ENCODE measurements at places on chromosomes 7 and 10. TPM values are rescaled to one million over a fixed set of nuclear protein-coding genes. Genes with fewer than 3 reads are reported as not detected.

OGDHL gene
- total RNA-seq, result 21.4 TPM

MAT1A gene
- 3.4 TPM for total RNA-seq

DNA sequence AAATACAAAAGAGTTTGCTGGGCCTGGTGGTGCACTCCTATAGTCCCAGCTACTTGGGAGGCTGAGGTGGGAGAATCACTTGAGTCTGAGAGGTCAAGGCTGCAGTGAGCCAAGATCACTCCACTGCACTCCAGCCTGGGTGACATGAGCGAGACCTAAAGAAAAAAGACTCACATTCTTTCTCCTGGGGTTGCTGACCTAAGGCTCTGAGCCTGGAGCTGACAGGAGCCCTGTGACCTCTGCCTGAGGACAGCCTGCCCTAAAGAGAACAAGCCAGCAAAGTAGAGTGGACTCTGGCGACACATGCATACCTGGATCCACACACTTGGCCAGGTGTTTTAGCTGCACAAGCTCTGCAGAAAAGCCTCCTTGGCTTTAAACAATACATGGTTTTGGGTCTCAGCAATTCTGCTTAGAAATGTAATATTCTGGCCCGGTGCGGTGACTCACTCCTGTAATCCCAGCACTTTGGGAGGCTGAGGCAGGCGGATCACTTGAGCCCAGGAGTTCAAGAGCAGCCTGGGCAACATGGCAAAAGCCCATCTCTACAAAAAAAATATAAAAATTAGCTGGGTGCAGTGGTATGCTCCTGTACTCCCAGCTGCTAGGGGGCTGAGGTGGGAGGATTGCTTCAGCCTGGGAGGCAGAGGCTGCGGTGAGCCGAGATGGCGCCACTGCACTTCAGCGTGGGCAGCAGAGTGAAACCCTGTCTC, 58.4 kb downstream of the TMEM209 start:
- H3K36me3 ChIP-seq, result no peaks in the 10 kb centered on the region
- no peak for DNase-seq
- H3K4me3 ChIP-seq, result no peak overlapping the region
- H3K4me1 ChIP-seq, result peaks cover 5% of the 10 kb centered on the region

DNA sequence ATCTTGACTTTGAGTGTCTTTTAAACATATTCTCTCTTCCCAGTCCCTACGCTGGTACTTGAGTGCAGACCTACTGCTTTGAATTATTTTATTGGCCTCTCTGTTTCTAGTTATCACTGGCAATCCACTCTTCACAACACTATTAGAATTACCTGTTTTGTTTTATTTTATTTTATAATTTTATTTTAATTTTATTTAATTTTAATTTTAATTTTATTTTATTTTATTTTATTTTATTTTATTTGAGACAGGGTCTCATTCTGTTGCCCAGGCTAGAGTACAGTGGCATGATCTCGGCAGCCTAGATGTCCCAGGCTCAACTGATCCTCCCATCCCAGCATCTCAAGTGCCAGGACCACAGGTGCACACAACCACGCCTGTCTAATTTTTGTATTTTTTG, 6.8 kb downstream of the STK17A start:
- peaks cover 20% of the 10 kb centered on the region for H3K4me1 ChIP-seq
- no peaks in the 10 kb centered on the region for H3K36me3 ChIP-seq
- no peak overlapping the region for H3K4me3 ChIP-seq

- peaks cover 1% of the 10 kb centered on the region for H3K36me3 ChIP-seq
- H3K27me3 ChIP-seq, result no peaks in the 10 kb centered on the region
- H3K4me3 ChIP-seq, result no peak overlapping the region
- no peak for DNase-seq
- H3K27ac ChIP-seq, result no peak overlapping the region
- peaks cover 44% of the 10 kb centered on the region for H3K4me1 ChIP-seq
Observed at GRCh38 chr10:79098596-79099015, 29.8 kb downstream of the ZMIZ1 start.

GRCh38 chr7:38629651-38630510, 1.3 kb downstream of the AMPH start:
- DNase-seq, result no peak
- H3K4me3 ChIP-seq, result no peak overlapping the region
- no peak overlapping the region for H3K27ac ChIP-seq
- H3K4me1 ChIP-seq, result no peaks in the 10 kb centered on the region

DNA sequence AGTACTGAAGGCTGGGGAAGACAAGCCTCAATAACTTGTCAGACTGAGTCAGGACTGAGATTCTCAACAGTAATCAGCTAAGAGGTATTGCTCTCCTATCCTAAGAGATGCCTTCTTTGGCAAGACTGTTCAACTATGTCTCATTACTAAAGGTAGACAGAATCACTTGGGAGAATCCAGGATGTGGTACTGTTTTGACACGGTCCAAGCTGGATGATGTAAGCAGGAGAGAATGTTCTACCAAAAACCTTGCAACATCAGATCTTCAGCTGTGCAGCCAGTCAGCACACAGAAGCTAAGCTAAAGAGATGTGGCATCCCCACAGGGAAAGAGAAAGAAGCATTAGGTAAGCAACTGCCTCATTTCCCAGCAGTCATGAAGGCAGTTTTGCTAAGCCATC, 391.4 kb downstream of the NRG3 start:
- no peaks in the 10 kb centered on the region for H3K27me3 ChIP-seq
- no peaks in the 10 kb centered on the region for H3K4me1 ChIP-seq
- no peak overlapping the region for H3K4me3 ChIP-seq
- H3K36me3 ChIP-seq, result no peaks in the 10 kb centered on the region

- no peak overlapping the region for H3K27ac ChIP-seq
- peaks cover 2% of the 10 kb centered on the region for H3K36me3 ChIP-seq
- H3K4me1 ChIP-seq, result no peaks in the 10 kb centered on the region
- no peaks in the 10 kb centered on the region for H3K27me3 ChIP-seq
- DNase-seq, result no peak
- no peak overlapping the region for H3K4me3 ChIP-seq
Observed at GRCh38 chr7:135193615-135194081, 17.7 kb downstream of the WDR91 start.

DNA sequence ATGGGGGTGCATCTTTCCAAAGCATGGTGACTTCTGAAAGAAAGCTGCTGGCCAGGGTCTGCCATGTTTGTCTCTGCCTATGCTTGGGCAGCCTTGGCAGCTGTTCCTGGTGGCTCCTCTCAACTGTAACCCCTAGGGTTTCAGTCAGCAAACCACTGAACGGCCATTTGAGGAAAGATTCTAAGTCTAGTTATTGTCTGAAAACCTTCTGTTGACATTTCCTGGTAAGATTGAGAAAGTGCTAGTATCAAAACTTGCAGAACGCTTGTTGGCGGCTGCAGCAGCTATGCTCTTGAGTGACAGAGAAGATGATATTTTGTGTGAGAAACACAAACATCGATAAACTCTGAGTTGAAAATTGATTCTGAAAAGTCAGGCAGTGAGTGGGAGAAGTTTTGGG, 523.1 kb downstream of the LRMDA start:
- no peaks in the 10 kb centered on the region for H3K27me3 ChIP-seq
- no peaks in the 10 kb centered on the region for H3K36me3 ChIP-seq
- peaks cover 10% of the 10 kb centered on the region for H3K4me1 ChIP-seq
- H3K4me3 ChIP-seq, result no peak overlapping the region
- H3K27ac ChIP-seq, result no peak overlapping the region

GRCh38 chr10:69216577-69217118, 3.5 kb upstream of the HKDC1 start:
- H3K4me1 ChIP-seq, result peaks cover 34% of the 10 kb centered on the region
- H3K27me3 ChIP-seq, result no peaks in the 10 kb centered on the region
- H3K27ac ChIP-seq, result peak overlapping the region; percentile 74
- H3K36me3 ChIP-seq, result no peaks in the 10 kb centered on the region
- peak; percentile 21 for DNase-seq
- no peak overlapping the region for H3K4me3 ChIP-seq

- H3K4me3 ChIP-seq, result no peak overlapping the region
- H3K27ac ChIP-seq, result no peak overlapping the region
- no peaks in the 10 kb centered on the region for H3K27me3 ChIP-seq
Observed at GRCh38 chr10:52805414-52806285, 33.1 kb upstream of the MBL2 start.

SH2D4B gene
- 0.23 TPM for total RNA-seq

- H3K36me3 ChIP-seq, result no peaks in the 10 kb centered on the region
- no peaks in the 10 kb centered on the region for H3K27me3 ChIP-seq
- 0 out of 2 replicates have a peak, but pooled peaks cover 6% of the 10 kb centered on the region for H3K4me1 ChIP-seq
- no peak overlapping the region for H3K4me3 ChIP-seq
Observed at GRCh38 chr10:59047180-59047579, 129.3 kb upstream of the PHYHIPL start.

KCNH2 gene
- total RNA-seq, result 0.66 TPM

DNA sequence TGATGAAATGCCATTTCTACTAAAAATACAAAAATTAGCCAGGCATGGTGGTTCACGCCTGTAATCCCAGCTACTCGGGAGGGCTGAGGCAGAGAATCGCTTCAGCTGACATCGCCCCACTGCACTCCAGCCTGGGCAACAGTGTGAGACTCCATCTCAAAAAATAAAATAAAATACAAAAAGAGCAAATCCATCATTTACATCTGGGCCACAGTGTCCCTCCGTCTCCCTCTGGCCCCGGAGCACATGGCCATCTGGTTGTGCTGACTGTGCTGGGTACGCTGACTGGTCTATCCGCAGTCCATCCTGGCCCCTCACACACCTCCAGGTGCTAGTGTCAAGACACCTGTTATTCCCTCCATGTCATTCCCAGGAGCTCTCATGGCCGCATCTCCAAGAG, 42.1 kb downstream of the KCNH2 start:
- H3K4me3 ChIP-seq, result no peak overlapping the region
- no peaks in the 10 kb centered on the region for H3K4me1 ChIP-seq
- H3K36me3 ChIP-seq, result no peaks in the 10 kb centered on the region

GRCh38 chr10:129416956-129417765, 49.9 kb upstream of the MGMT start:
- no peaks in the 10 kb centered on the region for H3K4me1 ChIP-seq
- DNase-seq, result no peak
- no peaks in the 10 kb centered on the region for H3K27me3 ChIP-seq
- H3K36me3 ChIP-seq, result no peaks in the 10 kb centered on the region

DNA sequence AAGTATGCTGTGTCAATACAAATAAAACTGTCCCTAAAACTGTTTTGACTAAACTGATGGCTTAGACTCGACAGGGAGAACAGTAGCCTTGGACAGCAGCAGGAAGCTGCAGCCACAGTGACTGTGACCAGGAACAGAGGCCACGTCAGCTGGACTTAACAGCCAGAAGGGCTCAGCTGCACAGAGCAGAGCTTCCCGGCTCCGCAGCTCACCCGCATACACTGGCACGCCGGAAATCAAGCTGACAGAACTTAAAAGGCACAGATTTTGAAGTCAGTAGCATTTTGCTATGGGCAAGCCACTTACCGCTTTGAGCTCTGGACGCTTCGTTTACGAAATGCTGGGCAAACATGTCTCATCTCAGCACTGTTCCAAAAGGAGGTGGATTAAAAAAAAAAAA, 769.7 kb upstream of the AUTS2 start:
- no peak overlapping the region for H3K4me3 ChIP-seq
- H3K27ac ChIP-seq, result no peak overlapping the region
- H3K27me3 ChIP-seq, result no peaks in the 10 kb centered on the region

- DNase-seq, result peak; percentile 81
- H3K27ac ChIP-seq, result peak within 1 kb of the TSS; percentile 13
- no peaks in the 10 kb centered on the region for H3K36me3 ChIP-seq
- H3K4me3 ChIP-seq, result peak within 1 kb of the TSS; percentile 57
Observed at GRCh38 chr7:27143023-27143949, at the start of gene HOXA5. Gene HOXA5 (minus strand): TSS chr7:27143681. CDS start chr7:27143607, 74 bp downstream.

UNC5B gene
- 22.4 TPM for total RNA-seq

GIMAP1 gene
- total RNA-seq, result not detected

WNT8B gene
- 0.14 TPM for total RNA-seq

CHST3 gene
- total RNA-seq, result 46.0 TPM

Measured in Caco-2 (cell line).